HT1080 (cell line): ENCODE measurements at places on chromosomes 7 and 10. TPM values are rescaled to one million over a fixed set of nuclear protein-coding genes. Genes with fewer than 3 reads are reported as not detected.

Gene ZNF775
- total RNA-seq: 7.2 and 8.2 TPM in 2 replicates

Gene ITGB8
- total RNA-seq: 1.1 and 1.2 TPM in 2 replicates

Gene MSMB
- total RNA-seq: not detected in 2 replicates

Gene FGL2
- total RNA-seq: not detected in 2 replicates

DNA sequence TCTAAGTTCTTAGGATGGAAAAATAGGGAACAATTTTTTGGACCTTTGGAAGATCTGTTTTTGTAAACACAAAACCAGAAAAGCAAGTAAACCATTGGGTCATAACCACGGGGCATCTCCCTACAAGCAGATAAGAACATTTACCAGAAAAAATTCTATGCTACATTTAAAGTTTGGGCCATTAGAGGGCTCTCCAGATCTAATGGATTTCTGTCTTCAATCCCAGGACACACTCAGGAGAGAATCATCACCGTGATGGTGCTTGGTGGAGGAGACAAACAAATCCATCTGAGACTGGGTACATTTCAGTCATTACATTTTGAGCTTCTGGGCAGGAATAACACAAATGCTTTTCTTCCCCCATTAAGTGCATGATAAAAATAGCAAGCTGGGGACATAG lies 178.4 kb upstream of the TARP start:
- peak; percentile 35 for DNase-seq

DNA sequence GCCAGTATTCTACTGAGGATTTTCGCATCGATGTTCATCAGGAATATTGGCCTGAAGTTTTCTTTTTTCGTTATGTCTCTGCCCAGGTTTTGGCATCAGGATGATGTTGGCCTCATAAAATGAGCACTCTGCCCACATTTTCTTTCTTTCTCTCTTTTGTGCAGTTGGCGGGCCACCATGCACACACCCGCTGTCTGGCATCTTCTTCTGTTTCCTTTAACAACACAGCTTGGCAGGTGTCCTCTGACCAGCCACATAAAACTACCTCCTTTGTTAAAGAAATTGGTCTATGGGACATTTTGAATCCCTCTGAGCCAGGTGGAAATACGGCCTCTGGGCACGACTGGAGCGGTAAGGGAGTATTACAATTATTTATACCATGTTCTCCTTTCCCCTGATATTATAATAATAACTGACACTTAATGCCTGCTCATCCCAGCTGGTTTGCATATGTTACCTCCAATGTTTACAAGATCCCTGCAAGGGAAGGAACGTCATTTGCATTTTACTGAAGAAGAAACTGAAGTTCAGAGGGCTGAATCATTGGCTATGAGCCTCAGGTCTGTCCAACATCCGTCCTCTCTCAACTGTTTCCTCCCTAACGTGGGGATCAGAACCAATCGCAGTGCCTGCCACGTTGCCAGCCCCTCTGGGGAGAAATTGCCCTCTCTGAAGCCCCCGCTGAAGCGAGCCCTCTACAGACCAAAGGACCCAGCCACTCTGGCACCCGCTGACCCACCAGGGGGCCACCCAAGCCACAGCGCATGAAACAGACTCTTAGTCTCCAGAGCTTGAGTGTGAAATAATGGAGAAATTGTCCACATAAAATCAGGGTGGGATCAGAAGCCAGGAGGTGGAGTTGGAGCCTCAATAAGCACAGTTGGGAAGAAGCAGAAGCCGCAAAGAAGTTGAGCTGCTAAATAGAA lies 125.0 kb upstream of the FOXK1 start:
- no peak for DNase-seq

DNA sequence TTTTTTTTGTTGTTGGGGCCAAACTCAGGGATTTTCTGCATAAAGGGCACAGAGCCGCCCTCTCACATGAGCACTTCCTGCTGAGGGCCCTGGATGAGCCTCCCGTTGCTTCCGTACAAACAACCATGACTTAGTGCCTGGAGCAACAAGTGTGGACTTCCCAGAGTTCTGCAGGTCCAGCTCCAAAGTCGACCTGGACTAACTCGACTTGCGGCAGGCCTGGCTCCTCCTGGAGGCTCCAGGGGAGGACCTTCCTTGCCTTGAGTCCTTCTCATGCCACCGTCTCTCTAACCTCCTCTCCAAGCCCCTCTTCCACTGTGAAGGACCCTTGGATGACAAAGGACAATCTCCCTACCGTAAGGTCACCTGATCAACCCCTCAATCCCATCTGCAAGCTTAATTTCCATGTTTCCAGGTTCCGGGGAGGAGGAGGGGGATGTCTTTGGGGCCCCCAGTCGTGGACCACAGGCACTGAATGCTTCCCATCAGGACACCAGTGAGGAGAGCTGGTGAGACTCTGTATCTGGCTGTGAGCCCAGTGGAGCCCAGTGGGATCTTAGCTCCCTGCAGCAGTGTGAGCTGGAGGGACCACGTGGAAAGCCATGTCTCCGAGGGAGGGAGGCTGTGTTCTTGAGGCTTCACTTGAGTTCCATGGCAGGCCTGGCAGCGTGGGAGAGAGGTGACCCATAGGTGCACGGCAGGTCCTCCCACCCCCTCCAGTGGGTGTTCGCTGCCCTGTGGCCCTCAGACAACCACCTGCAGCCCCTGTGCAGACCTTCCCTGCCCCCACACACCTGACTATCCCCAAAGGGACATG lies 199.5 kb upstream of the PPP2R2D start:
- no peak for DNase-seq

DNA sequence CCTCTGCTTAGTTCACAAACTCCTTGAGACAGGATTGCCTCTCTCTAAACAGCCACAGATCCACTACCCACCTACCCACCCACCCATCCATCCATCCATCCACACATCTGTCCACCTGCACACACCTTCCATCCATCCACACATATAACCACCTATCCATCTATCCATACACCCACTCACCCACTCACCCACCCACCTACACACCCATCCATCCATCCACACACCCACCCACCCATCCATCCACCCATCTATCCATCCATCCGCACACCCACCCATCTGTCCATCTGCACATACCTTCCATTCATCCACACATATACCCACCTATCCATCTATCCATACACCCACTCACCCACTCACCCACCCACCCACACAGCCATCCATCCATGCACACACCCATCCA lies 9.7 kb downstream of the TECPR1 start:
- DNase-seq: no peak

DNA sequence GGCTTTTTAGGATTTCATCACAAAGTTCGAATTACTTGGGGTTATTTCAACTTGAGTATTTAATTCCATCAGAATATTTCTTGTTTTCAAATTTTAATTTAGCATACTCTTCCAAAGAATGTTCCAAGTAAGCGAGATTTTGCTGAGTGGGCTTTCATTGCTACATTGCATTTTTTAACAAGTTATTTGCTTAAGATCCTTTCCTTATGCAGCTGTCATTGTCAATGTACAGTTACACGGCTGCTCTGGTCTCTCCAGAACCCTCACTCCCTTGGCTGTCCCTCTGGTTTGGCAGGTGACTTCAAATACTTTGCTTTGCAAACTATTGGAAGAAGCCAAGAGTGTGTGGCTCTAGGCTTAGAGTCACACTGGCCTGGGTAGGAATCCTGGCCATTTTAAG lies 80.0 kb downstream of the CFAP58 start:
- no peak for DNase-seq

DNA sequence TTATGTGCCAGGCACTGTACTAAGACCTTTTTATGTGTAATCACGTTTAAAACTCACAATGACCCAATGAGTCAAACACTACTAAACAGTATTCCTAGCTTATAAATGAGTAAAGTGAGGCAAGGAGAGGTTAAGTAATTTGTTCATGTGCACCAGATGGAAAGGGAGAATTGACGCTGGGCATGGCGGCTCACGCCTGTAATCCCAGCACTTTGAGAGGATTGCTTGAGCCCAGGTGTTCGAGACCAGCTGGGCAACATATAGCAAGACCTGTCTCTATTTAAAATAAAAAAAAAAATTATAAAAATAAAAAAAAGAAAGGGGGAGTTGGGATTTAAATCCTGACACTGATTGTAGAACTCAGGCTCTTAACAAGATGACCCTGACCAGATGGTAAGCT lies 46.7 kb upstream of the DLG5 start:
- no peak for DNase-seq

GRCh38 chr7:102254521-102254920 lies 32.1 kb upstream of the SH2B2 start:
- no peak for DNase-seq

DNA sequence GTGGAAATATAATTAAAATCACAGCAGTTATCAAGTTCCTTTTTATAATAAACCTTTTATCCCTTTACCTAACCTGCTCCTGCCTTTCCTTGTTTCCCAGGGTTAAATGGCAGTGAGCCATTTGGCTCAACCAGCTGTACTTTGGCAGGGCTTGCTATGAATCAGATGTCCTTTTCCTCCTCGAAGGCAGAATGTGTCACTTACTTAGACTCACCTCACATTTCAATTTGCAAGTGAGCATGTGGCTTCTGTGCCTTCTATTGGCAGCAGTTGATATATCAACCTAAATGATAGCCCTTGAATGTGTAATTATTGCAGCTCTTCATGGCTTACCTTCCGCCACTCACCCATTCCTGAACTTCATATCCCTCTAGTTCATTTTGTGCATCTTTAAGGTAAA lies 301.7 kb downstream of the CSTF2T start:
- peak; percentile 87 for DNase-seq

DNA sequence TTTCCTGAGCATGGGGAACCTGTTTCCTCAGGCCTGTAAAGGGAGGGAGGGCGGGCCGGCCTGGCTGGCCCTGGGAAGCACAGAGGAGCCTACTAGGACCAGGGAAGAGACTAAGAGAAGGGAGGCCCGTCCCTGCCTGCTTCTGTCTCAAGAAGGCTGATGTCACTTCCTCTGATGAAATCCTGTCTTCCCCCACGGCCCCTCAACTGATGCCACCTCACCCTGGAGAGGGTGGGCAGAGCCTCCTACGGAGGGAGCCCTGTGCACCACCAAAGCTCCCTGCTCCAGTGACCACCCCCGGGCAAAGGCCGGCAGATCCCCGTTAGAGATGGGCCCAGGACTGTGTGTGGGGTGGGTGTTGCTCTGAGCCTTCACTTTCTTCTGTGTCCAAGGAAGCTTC lies 1.0 kb upstream of the PILRA start:
- DNase-seq: peak; percentile 67

GRCh38 chr10:71899665-71900412 lies 48.8 kb upstream of the PSAP start:
- DNase-seq: no peak

- DNase-seq: no peak
These were observed 14.8 kb downstream of the STEAP1B start for GRCh38 chr7:22485189-22485588.

DNA sequence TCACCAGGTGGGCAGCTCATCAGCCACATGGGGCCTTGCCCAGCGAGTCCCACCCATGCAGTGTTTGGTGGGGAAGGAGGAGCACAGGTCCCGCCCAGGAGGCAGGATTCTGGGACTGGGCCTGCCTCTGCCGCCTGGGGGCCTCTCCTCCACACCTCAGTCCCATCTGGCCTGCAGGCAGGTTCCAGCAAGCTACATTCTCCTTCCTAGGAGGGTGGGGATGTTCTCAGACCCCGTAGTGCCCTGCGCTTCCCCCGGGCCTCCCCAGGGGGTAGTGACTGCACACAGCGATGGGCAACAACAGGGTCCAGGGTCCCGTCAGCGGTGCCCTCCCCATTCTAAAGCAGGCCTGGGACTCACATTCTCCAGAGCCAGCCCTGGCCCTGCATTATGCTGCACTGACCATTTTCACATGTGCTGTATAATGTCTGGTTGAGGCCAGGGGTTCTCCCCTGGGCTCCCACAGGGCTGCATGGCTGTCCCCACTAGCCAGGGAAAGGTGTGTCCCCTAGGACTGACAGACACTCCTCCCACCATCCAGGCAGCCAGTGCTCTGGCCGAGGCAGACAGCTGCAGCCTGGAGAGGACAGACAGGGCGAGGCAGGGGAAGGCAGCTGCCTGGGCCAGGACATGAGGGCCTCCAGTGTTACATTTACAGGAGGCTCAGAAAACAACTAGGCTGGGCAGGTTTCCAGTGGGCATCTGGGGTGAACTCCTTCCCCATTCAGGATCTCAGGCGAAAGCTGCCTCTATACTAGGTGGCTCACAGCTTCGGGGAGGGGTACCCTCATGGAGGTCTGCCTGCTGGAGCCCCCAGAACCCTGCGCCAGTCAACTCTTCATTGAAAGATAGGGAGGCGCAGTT lies 9.3 kb downstream of the RASGEF1A start:
- no peak for DNase-seq
